Cardiac muscle cell (in vitro differentiated cells and primary cell): ENCODE measurements at places on chromosomes 1 and 21.

- DNase-seq: peak; percentile 71
Measured at GRCh38 chr1:176559878-176560277, 96.9 kb downstream of the PAPPA2 start.

DNA sequence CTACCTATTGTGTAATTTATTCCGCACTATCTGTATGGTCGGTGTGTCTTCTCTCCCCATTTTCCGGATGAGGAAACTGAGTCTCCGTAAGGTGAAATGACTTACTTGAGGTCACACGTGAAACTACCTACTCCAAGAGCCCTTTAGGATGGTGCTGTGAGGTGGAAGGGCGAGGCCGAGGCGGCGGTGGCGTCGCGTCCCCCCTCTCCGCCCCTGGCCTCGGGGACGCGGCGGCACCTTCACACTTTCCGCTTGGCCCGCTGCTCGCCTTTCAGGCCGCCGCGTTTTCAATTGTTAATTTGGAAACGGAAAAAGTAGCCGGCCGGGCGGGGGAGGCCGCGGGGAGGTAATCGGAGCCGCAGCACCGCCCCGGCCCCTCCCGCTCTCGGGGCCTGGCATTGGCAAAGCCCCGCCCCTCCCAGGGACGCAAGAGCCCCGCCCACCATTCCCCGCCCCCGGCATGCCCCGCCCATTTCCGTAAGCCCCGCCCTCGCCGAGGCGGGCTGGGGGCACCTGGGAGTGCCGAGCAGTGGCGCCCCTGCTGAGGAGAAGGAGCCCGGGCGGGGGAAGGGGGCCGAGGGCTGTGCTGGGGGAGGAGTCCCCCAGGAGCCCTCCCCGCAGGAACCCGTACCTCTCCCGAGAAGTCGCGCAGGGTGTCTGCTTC, 18.6 kb downstream of the KCNQ4 start:
- peak; percentile 87 for DNase-seq

GRCh38 chr1:73914951-73915350, 283.0 kb downstream of the LRRIQ3 start:
- no peak for DNase-seq

DNA sequence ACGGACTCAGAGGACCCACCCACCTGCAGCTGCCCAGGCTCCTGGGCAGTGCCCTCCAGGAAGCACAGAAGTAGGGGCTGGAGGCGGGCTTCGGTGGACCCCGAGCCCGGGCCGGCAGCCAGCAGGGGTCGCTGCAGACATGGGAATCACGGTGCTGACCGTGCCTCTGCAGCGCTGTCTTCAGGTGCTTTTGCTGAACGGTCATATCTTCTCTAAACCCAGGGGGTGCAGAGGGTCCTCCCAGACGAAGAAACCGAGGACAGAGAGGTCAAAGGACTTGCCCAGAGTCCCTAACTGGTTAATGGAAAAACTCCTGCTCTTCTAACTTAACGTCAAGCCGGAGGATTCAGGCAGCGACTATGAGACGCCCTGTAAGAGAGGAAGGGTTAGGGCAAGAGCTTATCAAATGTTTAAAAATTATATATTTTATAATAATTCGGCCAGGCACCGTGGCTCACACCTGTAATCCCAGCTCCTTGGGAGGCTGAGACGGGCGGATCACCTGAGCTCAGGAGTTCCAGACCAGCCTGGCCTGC, 21.5 kb upstream of the LEFTY2 start:
- peak; percentile 78 for DNase-seq

GRCh38 chr1:160257411-160258015, 4.8 kb downstream of the DCAF8 start:
- DNase-seq: no peak

GRCh38 chr1:221886743-221887414, 145.0 kb upstream of the DUSP10 start:
- no peak for DNase-seq

DNA sequence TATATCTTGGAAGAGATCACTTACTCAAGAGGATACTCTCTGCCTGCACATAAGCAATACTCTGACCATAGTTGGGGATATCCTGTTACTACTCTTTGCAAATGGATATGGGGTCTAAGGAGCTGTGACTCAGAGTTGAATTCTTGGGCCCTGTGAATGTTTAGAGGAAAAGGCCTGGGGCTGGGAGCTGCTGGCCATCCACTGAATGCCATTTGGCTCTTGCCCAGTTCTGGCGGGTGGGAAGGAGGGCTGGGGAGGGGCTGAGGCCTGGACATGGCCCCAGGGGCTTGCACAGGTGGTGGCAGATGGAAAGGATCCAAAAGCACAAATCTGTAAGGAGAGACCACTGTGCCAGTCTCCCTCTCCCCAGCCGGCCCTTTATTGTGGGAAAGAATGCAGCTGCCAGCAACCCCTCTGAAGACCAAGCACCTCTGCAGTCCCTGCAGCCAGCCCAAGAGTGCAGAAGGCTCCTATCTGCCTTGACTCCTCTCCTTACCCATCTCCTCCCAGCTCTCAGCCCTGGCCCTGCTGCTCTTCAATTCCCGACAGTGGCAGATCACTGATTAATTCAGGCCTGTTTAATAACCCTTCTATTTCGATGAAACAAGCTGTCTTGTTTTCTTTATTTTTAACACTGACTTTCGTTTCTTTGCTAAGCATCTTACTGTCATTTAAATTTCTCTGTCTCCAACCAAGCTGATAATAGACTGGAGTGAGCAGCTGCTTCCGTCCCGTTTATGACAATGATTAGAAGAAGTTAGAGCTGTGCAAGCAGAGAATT, 12.1 kb downstream of the PLXNA2 start:
- DNase-seq: no peak

- DNase-seq: peak; percentile 22
Measured at GRCh38 chr1:180498594-180498993, 3.8 kb downstream of the ACBD6 start.

DNA sequence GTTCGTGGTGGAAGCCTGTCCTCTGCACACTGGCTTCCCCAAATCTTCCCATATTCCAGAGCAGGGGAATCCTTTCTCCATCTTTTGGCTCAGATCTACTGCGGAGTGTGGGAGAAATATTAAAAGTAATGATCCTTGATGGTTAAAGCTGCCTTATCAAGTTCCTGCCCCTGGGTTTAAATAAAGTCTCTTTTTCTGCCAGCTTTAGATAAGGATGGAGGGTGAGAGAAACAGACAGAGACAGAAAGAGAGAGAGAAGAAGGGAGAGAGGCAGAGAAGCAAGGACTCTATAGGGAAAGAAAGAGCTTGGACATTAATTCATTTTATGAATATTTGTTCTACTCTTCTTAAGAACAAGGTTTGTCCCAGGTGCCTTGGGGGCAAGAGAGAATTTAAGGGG, 98.0 kb downstream of the KCNJ15 start:
- no peak for DNase-seq

DNA sequence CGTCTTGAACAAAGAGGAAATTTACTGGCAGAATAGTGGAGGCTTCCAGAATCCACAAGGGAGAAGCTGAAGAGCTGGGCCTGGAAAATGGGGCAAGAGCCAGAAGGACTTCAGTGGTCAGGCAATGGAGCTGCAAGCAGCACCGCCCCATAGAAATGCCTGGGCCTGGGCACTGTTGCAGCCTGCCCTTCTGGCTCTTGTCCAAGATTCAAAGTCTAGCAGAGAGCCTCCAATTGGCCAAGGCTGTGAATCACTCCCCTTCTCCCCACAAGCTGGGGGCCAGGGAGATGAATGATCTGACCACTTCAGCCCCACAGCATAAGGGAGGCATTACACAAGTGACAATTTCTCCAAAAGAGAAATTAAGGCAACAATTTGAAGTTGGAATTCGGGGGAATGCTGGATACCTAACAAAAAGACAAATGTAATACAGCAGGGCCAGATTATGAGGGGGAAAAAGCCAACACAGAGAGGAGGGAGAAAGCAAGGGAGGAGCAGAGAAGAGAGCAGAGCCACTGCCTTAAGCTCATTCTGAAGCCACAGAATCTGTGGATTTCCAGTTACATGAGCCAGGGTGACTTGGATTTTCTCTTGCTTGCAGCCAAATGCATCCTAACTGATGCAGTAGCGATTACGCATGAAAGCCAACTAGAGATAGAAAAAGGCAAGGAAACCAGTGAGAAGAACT, 80.3 kb downstream of the LRIG2 start:
- peak; percentile 52 for DNase-seq

GRCh38 chr1:211285196-211285595, 26.0 kb downstream of the RCOR3 start:
- DNase-seq: peak; percentile 43

GRCh38 chr1:174157157-174157806, 2.0 kb upstream of the RABGAP1L start:
- no peak for DNase-seq

- no peak for DNase-seq
Measured at GRCh38 chr1:17631410-17631809, 91.9 kb downstream of the ARHGEF10L start.

GRCh38 chr1:43666608-43667007, 16.7 kb downstream of the KDM4A start:
- no peak for DNase-seq

- DNase-seq: no peak
Measured at GRCh38 chr1:85582687-85583591, 2.4 kb downstream of the CCN1 start.

DNA sequence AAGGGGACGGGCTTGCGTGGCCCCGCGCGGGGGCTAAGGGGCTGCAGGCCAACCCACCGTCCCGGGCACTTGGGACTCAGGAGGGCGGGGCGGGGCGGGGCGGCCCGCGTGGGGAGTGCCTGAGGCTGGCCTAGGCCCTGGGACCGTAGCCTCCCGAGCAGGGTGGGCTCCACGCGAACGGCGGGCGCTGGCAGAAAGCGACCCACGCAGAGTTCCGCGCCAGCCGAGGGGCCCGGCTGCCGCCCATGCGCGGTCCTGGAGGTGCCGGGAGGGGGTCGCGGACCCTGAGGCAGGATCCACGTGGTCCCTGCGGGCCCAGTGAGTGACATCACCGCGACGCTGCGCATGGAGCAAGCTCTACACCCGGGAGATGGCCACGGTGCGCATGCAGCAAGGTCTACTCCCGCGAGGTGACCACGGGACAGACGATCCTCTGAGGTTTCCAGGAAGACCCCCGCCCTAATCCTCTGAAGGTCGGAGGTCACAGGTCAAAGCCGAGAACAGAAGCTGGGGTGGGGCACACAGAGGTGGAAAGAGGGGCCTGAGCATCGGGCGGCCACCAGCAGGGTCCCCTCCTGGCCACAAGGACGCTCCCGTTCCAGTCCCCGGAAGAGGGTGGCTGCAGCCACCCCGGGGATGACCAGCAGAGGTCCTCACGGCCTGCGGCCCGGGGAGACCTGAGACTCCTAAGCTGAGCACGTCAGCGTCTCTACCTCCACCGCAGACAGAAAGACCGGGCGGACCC, 13.5 kb upstream of the SLC19A1 start:
- peak; percentile 89 for DNase-seq

- DNase-seq: no peak
Measured at GRCh38 chr1:96388421-96389310, 332.9 kb upstream of the PTBP2 start.

DNA sequence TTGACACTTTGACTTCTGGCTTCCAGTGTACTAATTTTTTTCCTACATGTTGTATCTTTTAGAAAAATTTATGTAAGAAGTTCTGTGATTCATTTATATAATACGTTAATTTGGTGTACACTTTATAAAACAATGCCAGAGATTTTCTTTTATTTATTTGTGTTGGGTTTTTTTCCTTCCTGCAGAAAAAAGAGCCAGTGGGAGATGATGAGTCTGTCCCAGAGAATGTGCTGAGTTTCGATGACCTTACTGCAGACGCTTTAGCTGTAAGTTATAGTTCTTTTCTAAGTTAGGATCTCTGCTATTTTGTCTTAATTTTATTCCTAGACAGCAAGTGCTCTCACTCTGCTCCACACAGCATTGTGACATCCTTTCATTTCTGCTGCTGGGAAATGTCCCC, 14.4 kb downstream of the SARS1 start:
- DNase-seq: no peak

DNA sequence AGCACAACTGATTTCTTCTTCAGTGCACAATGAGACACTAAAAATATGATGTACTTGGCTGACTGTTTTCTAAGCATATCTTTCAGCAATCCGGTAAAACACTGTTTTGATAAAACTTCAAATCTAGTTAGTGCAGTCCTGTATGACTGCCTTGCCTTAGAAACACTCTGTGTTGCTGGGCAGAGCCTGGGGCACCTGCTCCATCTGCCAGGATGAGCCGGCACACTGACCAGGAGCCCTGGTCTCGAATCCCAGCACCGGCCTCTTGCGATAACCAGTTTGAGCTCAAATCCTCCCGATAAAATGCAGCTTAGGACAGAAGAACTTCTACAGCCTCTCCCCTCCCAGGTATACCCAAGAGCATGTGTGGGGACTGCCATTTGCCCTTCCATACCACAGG, 199.5 kb downstream of the SIPA1L2 start:
- DNase-seq: no peak

- no peak for DNase-seq
Measured at GRCh38 chr1:11592752-11593151, 61.5 kb downstream of the FBXO2 start.

DNA sequence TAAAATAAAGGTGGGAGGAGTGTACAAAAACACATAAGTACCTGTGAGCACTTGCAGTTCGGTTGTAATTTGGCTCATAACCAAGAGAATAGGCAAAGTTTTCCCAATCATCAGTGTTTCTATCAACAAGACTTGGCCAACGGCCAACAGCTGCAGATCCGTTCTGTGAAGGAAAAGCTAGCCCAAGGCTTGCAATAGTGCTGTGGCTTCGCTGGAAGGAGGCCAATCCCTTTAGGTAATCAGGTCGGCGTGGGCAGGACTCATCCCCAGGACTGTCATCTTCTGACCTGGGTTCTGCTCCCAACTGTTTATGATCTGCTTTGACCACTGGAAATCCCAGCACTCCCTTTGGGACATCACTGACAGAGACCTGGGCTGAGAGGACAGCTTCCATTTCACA, 107.8 kb downstream of the LYST start:
- DNase-seq: no peak

GRCh38 chr1:15172405-15173259, 19.1 kb downstream of the TMEM51 start:
- DNase-seq: peak; percentile 56

DNA sequence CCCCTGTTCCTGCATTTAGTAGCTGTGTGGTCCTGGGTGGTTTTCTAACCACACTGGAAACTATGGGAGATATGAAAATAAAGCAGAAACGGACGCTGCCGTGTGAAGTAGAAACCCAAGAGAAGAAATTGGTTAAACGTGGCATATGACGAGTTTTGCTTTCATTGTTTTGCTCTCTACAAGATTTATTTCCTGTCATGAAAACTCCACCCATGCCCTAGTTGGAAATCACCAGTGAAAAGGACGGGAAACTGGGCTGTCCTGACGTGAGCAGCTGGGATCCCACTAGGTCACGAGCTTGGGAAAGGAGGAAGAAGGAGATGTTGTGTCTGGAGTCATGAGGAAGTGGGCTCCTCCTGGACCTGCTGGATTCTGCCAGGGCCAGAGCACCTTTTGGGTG, 120.8 kb upstream of the GADD45A start:
- DNase-seq: no peak

GRCh38 chr1:235588156-235588555, 61.4 kb downstream of the GNG4 start:
- no peak for DNase-seq

GRCh38 chr21:39180429-39181019, 2.7 kb downstream of the PSMG1 start:
- peak; percentile 12 for DNase-seq

GRCh38 chr1:28900562-28900961, 13.8 kb upstream of the EPB41 start:
- no peak for DNase-seq
